ENCODE measurements at places on chromosomes 5 and 9.

DNA sequence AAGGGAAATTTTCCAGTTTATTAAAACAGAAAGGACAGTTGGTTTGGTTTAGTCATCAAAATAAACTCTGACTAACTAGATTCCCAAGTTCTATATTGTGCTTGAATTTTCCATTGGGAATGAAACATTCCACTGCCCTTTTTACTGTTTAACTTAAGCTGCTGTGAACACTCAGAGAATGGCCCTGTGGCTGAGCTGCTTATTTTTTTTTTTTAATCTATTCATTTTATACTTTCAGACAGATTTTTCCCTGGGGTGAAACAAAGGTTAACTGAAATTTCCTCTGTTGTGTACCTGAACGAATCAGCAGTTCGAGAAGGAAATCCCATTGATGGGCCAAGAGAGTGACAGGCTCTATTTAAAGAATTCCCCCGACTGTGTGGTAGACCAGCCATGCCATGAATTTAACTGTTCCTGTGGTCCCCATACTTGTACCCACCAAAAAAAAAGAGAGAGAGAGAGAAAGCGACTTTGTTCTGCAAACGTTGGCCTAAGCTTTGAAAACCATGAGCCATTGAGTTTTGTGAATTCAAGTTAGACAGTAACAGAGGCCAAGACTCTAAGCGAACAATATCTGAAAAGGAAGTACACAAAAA, 138.7 kb upstream of the GRHPR start:
- no peaks in the 10 kb centered on the region for H3K27me3 ChIP-seq
- H3K4me1 ChIP-seq, result no peaks in the 10 kb centered on the region
- H3K4me3 ChIP-seq, result no peak overlapping the region
- H3K36me3 ChIP-seq, result no peaks in the 10 kb centered on the region

GRCh38 chr5:77892061-77893010, 116.2 kb upstream of the TBCA start:
- no peaks in the 10 kb centered on the region for H3K27me3 ChIP-seq
- H3K27ac ChIP-seq, result no peak overlapping the region
- no peaks in the 10 kb centered on the region for H3K36me3 ChIP-seq
- no peak for DNase-seq
- H3K4me3 ChIP-seq, result no peak overlapping the region
- H3K4me1 ChIP-seq, result no peaks in the 10 kb centered on the region

DNA sequence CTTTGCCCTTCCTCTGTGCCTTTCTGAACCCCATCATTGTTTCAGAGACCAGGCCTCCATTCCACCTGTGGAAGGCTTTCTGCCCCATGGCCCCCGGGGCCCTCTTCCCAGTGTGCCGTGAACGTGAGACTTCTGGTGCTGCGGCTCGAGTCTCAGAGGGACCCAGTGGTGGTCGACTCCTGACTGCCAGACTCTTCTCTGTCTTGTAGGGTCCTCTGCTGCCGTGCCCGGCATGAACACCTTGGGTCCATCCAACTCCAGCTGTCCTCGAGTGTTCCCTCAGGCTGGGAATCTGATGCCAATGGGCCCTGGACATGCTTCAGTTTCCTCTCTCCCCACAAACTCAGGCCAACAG, 20.1 kb upstream of the LTC4S start:
- H3K4me3 ChIP-seq, result no peak overlapping the region
- peaks cover 87% of the 10 kb centered on the region for H3K36me3 ChIP-seq
- no peaks in the 10 kb centered on the region for H3K4me1 ChIP-seq
- no peaks in the 10 kb centered on the region for H3K27me3 ChIP-seq

- no peaks in the 10 kb centered on the region for H3K27me3 ChIP-seq
- no peaks in the 10 kb centered on the region for H3K4me1 ChIP-seq
- H3K36me3 ChIP-seq, result no peaks in the 10 kb centered on the region
- no peak overlapping the region for H3K4me3 ChIP-seq
- DNase-seq, result no peak
These were observed 37.3 kb downstream of the CAPSL start for GRCh38 chr5:35900972-35901695.

DNA sequence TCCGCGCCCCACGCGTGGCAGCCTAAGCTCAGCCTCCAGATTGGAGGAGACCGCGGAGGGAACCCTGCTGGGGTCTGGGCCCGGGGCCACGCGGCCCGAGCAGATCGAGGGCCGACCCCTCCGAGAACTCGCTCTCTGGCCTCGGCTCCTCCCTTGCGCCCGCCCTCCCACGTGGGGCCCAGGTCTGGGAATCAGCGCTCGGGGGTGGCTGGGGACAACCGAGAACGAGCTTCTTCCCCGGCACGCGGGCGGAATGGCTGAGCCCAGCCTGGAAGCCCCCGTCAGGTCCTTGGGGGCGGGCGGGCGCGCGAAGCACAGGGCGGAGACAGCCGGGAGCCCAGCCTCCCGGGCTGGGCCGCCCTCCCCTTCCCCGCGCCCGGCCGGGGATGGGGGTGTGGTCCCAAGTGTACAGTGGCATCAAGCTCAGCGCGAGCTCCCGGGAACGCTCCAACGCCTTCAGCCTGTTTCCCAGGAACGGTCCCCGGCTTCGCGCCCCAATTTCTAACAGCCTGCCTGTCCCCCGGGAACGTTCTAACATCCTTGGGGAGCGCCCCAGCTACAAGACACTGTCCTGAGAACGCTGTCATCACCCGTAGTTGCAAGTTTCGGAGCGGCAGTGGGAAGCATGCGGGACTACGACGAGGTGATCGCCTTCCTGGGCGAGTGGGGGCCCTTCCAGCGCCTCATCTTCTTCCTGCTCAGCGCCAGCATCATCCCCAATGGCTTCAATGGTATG, at the start of gene SLC22A4:
SLC22A4 (plus strand) TSS at position 403 of the 736 bp plus-strand sequence; CDS start at position 626, 223 bp downstream.
- peak; percentile 96 for DNase-seq
- H3K4me3 ChIP-seq, result peak within 1 kb of the TSS; percentile 72
- no peaks in the 10 kb centered on the region for H3K36me3 ChIP-seq
- H3K27me3 ChIP-seq, result no peaks in the 10 kb centered on the region

GRCh38 chr5:35319333-35320002, 89.2 kb upstream of the PRLR start:
- H3K36me3 ChIP-seq, result no peaks in the 10 kb centered on the region
- H3K27ac ChIP-seq, result no peak overlapping the region
- H3K27me3 ChIP-seq, result no peaks in the 10 kb centered on the region
- H3K4me1 ChIP-seq, result no peaks in the 10 kb centered on the region

- H3K36me3 ChIP-seq, result no peaks in the 10 kb centered on the region
- H3K4me3 ChIP-seq, result no peak overlapping the region
- H3K27ac ChIP-seq, result no peak overlapping the region
- H3K4me1 ChIP-seq, result no peaks in the 10 kb centered on the region
- no peak for DNase-seq
These were observed 456.0 kb upstream of the MEF2C start for GRCh38 chr5:89338935-89339334.

GRCh38 chr5:103561685-103562452, 720 bp downstream of the NUDT12 start:
- peak overlapping the region; percentile 66 for H3K4me3 ChIP-seq
- DNase-seq, result no peak

- H3K4me3 ChIP-seq, result no peak overlapping the region
- DNase-seq, result no peak
- H3K36me3 ChIP-seq, result no peaks in the 10 kb centered on the region
These were observed 473.8 kb upstream of the ZNF608 start for GRCh38 chr5:125220284-125220683.

DNA sequence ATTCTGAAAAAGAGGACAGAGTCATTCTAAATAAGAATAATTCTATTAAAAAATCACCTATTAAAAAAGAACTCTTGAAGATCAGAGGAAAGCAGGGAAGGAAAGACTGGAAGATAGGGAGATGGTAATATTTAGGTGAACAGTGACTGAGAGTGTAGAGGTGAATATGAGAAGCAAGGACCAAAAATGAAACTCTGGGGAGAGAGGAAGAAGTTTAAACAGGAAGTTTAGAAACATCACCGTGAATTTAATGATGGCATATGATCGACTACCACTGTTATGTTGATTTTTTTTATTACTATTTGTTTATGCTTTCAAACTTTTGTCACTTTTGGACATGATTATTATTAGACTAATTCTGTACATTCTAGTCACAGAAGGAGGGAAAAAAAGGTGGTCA, 1.7 kb upstream of the SPINK6 start:
- no peaks in the 10 kb centered on the region for H3K36me3 ChIP-seq
- H3K4me3 ChIP-seq, result no peak overlapping the region
- no peaks in the 10 kb centered on the region for H3K27me3 ChIP-seq
- DNase-seq, result no peak
- H3K4me1 ChIP-seq, result no peaks in the 10 kb centered on the region

GRCh38 chr9:84669288-84670137, at the start of gene NTRK2:
NTRK2 (plus strand) TSS chr9:84669729; CDS start chr9:84670749, 1,020 bp downstream.
- no peaks in the 10 kb centered on the region for H3K27me3 ChIP-seq
- peak within 1 kb of the TSS; percentile 64 for H3K27ac ChIP-seq
- no peak for DNase-seq
- H3K4me3 ChIP-seq, result peak within 1 kb of the TSS; percentile 77

DNA sequence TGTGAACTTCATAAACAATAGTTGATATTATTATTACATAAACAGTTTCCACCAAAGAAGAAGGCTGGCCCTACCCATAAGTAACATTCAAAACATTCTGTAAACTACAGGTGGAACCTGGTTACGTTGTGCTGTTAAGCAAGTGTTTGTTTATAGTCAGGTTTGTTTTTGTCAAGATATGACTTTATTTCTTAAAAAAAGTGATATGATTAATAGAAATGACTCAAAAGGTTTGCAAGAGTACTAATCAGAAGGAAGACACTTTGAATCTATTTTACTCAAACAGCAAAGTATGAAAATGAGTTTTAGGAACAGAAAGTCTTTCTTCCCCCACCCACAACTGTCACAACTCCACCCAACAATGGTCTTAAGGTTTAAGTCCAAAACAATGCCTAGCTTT, 220.8 kb downstream of the PLK2 start:
- no peak overlapping the region for H3K27ac ChIP-seq
- DNase-seq, result no peak
- H3K36me3 ChIP-seq, result no peaks in the 10 kb centered on the region

DNA sequence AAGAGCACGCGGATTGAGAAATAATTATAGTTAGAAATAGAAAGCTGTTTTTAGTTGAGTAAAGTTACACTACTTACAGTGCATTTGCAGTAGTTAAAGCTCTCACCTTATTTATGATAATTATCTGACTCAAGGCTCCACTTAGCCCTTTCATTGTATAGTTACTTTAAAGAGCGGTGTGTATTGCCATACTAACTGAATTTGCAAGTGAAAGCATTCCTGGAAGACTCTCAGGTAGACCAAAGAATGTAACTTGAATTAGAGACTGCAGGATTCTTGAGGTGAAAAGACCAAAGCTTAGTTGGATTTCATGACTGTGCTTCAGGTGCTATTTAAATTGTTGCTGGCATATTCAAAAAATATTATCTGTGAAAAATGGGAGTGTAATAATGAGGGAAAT, 4.2 kb upstream of the RASA1 start:
- DNase-seq, result no peak
- no peak overlapping the region for H3K4me3 ChIP-seq
- no peaks in the 10 kb centered on the region for H3K36me3 ChIP-seq
- no peaks in the 10 kb centered on the region for H3K27me3 ChIP-seq
- H3K4me1 ChIP-seq, result no peaks in the 10 kb centered on the region

GRCh38 chr9:98837516-98837915, 30.0 kb downstream of the GALNT12 start:
- no peaks in the 10 kb centered on the region for H3K27me3 ChIP-seq
- H3K4me3 ChIP-seq, result no peak overlapping the region
- no peak overlapping the region for H3K27ac ChIP-seq
- H3K36me3 ChIP-seq, result no peaks in the 10 kb centered on the region
- no peak for DNase-seq

GRCh38 chr9:92808726-92809451, 44.3 kb upstream of the BICD2 start:
- peak overlapping the region; percentile 45 for H3K4me3 ChIP-seq
- H3K27me3 ChIP-seq, result peaks cover 35% of the 10 kb centered on the region
- H3K27ac ChIP-seq, result no peak overlapping the region
- peaks cover 26% of the 10 kb centered on the region for H3K4me1 ChIP-seq

DNA sequence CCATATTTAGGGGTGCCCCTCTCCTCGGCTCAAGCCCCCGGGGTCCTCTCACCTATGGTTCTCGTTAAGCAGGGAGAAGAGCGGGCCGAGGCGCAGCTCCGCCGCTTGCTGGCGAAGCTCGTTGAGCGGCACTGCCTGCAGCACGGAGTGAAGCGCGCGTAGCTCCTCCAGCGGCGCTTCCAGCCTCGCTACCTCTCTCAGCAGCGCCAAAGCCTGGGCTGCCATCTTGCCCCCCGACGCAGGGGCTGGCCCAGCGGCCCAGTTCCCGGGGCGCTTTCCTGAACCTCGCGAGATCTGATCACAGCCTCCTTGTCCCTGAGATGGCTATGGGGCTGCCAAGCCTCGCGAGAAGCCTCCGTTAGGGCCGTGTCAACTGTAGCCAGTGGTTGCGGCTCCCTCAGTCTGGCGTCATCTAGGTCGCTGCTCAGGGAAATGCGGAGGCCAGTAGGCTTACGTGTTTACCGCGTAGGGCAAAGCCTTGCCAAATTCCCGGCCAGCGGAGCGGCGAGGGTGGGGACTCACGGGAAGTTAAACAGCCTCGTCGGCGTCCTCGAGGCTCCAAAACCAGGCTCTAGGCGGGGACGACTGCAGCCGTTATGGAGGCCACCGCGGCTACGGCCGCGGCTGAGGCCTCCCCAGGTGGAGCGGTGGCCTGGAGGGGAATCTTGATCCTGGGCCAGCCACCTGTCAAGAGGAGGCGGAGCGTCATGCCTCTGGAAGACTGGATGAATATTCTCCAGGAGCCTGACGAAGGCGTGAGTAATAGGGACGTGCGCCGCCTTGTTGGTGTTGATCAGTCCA, at the start of gene PSMD5:
PSMD5 (minus strand) TSS at position 238 of the 801 bp plus-strand sequence; CDS start at position 225, 13 bp downstream.
- peaks cover 25% of the 10 kb centered on the region for H3K4me1 ChIP-seq
- peak within 1 kb of the TSS; percentile 89 for H3K27ac ChIP-seq
- no peaks in the 10 kb centered on the region for H3K36me3 ChIP-seq
- peak within 1 kb of the TSS; percentile 75 for H3K4me3 ChIP-seq

DNA sequence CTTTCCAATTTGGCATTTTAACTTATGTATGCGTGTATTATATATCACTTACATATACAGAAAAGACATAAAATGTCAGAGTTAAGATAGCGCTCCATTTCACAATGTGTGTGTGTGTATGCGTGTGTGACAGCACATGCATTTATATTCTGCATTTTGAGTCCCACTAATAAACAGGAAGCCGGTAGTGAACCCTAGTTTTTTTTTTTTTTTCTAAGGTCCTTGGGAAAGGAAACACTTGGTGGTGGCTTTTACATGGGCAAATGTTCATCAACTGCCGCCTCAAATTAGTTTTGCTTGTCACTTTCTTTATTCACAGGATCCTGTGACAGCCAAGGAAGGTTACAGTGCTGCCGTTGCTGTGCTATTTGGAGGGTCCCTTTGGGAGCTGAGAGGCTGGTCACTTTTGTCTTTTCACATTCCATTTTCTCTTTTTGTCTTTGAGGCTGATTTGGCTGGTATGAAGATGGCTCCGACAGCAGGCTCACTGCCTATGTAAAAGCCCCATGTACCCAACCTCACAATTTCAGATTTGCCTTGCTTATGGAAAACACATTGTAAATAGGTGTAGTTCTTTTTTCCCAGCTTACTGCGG, 298.9 kb downstream of the CSNK1G3 start:
- H3K4me3 ChIP-seq, result no peak overlapping the region
- H3K27ac ChIP-seq, result no peak overlapping the region
- H3K27me3 ChIP-seq, result no peaks in the 10 kb centered on the region
- no peaks in the 10 kb centered on the region for H3K36me3 ChIP-seq

GRCh38 chr5:171422902-171423663, 3.6 kb downstream of the FGF18 start:
- H3K27me3 ChIP-seq, result no peaks in the 10 kb centered on the region
- no peaks in the 10 kb centered on the region for H3K36me3 ChIP-seq
- H3K4me1 ChIP-seq, result peaks cover 15% of the 10 kb centered on the region
- DNase-seq, result peak; percentile 58
- no peak overlapping the region for H3K4me3 ChIP-seq
- no peak overlapping the region for H3K27ac ChIP-seq

Data from ascending aorta (tissue), 2 donors.